ENCODE measurements at places on chromosomes 3 and 15.

DNA sequence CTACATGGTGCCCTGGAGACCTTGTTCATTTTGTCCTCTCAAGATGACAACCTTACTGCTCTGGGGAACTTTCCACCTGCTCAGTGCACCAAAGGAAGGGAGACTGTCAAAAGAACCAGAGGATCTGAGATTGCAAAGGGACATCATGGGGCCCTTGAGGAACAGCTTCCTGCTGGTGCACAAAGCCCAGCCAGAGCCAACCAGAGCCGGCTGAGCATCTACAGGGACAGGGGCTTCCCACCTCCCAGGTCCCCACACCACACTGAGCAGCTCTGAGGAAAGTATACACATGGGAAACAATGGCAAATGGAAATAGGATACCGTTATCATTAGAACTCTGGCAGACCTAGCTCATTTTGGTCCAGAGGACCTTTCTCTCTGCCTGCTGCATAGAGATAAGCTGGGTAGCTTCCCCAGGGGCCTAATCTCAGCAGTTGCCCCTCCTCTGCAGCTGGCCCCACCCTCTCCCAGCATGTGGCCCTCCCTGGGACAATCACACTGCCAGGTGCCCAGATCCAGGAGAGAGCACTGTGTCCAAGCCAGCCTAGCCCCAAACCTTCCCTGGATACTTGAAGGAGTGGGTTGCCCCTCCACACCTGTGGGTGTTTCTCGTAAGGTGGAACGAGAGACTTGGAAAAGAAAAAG is 123.4 kb upstream of the PRR20G start:
- DNase-seq: no peak

- DNase-seq: no peak
Observed at GRCh38 chr15:95894407-95894956, 436.0 kb upstream of the NR2F2 start.

- DNase-seq: no peak
Observed at GRCh38 chr15:71455107-71455506, 339.8 kb downstream of the THSD4 start.

GRCh38 chr15:78241017-78241416 is 6.7 kb upstream of the ACSBG1 start:
- DNase-seq: peak; percentile 86

- DNase-seq: no peak
Observed at GRCh38 chr3:126523745-126524428, at the start of gene CHST13. Gene CHST13 (plus strand): TSS chr3:126524155. CDS start chr3:126524333, 178 bp downstream.
